ENCODE measurements at places on chromosomes 6 and 20.
A peak's percentile ranks its signal among the peaks of the same experiment; 100 is the strongest.

- DNase-seq = no peak
These were observed 154.1 kb downstream of the MTFR2 start for GRCh38 chr6:136095986-136096385.

DNA sequence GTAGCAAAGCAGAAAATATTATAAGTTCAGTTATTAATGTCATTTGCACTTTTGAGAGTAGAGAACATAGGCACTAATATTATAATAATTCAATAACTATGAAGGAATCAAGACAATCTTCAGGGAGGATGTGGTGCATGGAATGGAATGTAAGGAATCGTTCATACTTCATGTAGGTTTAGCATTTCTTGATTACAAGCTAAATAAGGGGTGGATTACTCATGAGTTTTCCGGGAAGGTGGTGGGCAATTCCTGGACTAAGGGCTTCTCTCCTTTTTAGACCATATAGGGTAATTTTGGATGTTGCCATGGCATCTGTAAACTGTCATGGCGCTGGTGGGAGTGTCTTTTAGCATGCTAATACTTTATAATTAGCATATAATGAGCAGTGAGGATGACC lies 9.1 kb upstream of the BTNL2 start:
- DNase-seq = no peak

- DNase-seq = no peak
These were observed 1.6 kb upstream of the SNX9 start for GRCh38 chr6:157821342-157822033.

DNA sequence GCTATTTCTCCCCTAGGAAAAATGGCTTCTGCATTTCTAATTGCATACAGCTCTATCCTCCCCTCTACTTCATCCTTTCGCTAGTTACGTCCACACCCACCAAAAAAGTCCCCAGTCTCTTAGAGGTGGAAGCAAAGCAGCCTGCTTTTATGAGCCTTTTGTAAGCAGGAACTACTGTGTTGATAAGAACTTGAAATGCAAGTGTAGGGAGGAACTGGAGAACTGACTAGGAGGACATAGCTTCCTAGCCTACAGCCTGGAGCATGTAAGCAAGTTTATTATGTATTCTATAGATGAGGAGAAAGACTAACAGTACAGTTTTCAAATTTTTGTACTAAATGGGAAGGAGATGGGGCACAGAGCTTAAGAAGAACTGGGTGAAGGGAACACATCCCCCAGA lies 10.3 kb downstream of the ARHGAP18 start:
- DNase-seq = no peak

DNA sequence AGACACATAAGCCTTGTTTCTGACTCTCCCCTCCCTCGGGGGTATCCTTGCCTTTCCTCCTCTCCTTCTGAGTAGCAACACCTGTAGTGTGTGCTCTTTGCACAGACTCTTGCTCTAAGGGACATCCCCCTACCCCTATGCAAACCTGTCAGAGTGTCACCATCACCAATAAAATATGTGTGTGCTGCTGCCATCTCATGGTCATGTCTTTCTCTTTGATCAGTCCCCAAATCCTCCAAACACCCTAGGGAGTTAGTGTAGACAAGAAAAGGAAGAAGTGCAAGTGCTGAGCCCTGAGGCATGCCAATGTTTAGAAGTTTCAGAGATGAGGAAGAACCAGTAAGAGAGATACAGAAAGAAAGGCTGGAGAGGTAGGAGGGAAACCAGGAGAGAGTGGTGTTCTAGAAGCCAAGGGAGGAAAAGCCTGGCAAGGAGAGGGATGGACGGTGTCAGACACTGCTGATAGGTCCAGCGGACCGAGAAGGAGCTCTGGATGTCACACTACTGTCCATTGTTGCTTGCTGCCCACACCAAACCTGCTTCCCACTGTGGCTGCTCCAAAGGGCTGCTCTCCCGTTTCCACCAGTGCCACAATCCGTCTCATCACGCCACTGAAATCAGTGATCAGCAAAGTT lies 16.4 kb downstream of the TRMT6 start:
- no peak for DNase-seq

DNA sequence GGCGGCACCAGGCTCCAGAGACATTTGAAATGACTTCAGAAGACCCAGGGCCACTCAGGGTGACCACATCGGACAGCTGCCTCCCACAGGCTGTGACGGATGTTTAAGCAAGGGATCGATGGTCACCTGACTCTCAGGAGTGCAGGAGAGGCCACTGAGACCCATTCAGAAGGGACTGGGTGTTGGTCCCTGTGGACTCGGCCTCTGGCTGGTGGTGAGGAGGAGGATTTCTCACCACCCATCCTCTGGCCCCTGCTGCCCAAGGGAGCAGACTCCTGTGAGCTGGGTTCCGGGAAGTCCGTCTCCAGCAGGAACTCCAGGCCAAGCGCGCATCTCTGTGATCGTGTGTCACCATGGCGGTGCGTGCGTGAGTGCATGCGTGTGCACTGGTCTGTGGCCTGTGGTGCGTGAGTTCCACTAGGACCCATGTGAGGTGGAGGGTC lies 25.5 kb downstream of the NPEPL1 start:
- DNase-seq = no peak

DNA sequence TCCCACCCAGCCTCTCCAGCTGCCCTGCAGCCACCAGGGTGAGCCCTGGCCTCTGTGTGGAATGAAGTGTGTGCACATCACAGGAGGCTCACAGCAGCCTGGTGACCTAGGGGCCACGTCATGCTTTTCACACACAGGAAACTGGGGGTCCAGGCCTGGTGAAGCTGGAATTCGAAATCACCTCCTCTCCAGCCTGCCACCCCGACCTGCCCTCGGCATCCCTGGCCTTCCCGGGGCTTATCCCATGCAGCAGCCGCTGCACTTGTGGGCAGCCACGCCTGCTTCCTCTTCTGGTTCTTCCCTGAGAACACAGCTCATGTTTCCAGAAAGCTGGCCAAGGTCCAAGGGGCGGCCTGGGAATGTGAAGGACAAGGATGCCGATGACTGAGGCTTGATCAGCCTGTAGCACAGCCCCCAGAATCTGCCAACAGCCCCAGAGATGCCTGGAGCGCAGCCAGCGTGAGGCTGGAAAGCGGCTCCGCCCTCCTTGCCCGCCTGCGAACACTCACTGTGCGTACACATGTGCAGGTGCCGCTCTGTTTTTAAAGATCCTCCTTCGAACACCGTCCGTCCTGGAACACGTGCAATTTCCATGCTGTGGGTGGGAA lies 4.2 kb upstream of the NTSR1 start:
- no peak for DNase-seq

GRCh38 chr20:51444922-51445438 lies 97.5 kb downstream of the NFATC2 start:
- DNase-seq = no peak

- no peak for DNase-seq
These were observed 109.6 kb downstream of the CARMIL1 start for GRCh38 chr6:25388776-25389175.

GRCh38 chr6:8825726-8826125 lies 390.4 kb upstream of the SLC35B3 start:
- no peak for DNase-seq

- DNase-seq = no peak
These were observed 120.8 kb upstream of the RAB32 start for GRCh38 chr6:146422789-146423375.

DNA sequence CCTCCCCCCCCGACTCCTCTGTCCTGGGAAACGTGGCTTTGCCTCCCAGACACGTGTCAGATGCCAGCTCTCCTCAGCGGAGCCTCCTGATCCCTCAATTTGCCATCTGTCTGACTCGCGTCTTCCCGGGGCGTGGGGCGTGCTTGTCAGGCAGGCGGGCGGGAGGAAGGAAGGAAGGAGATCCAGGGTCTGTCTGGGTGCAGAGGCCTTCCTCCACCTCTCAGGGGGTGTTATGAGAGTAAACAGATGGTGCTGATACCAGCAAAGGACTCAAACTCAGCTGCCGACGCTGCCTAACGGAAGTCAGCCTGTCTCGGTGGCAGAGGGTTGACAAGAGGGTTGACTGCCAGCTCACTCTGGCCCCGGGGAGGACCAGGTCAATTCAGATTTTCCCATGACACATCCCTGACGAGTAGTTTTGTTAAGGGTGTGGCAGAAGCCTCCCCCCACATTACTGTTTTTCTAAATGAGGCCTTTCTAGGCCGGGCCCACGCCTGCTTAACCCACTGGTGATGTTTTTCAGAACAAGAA lies 17.0 kb downstream of the UQCC2 start:
- DNase-seq = no peak

DNA sequence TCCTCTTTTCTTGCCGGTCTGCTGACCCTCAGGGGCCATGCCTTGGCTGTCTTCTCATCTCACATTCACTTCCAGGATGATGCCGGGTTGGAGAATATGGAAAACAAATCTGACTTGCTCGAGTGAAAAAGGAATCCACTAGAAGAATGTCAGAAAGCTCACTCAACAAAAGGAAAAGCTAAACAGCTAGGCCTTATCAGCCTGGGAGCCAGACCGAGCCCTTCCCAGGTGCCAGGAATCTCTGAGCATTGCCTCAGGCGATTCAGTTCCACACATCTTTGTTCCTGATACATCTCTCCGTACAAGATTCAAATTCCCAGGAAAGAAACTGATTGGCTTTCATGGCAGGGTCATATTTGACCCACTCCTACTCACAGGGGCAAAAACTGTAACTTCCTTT lies 9.2 kb upstream of the OSER1 start:
- DNase-seq = no peak

DNA sequence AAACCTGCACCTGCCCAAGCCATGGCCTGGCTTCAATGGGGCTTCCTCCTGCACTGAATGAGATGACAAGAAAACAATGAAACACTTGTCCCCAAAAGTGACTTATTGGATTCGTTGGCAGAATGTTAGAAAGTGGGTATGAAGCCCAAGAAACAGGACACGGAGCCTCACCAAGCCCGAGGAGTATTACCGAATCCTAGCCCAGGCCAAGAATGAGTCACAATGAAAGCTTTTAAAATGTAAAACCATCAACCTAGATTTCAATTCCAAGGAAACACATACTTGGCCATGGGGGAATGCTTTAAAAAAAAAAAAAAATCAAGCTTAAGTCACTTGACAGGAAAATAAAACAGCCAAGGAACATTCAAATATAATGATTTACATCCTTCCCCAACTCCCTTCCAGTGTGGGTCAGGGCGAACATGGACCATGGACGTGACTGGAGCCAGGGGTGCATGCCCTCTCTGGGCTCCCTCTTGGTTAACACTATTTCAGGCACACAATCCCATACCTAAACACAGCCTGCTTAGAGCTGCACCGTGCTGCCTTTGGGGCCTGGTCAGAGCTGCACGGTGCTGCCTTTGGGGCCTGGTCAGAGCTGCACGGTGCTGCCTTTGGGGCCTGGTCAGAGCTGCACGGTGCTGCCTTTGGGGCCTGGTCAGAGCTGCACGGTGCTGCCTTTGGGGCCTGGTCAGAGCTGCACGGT lies 3.1 kb upstream of the STX16 start:
- DNase-seq = no peak

DNA sequence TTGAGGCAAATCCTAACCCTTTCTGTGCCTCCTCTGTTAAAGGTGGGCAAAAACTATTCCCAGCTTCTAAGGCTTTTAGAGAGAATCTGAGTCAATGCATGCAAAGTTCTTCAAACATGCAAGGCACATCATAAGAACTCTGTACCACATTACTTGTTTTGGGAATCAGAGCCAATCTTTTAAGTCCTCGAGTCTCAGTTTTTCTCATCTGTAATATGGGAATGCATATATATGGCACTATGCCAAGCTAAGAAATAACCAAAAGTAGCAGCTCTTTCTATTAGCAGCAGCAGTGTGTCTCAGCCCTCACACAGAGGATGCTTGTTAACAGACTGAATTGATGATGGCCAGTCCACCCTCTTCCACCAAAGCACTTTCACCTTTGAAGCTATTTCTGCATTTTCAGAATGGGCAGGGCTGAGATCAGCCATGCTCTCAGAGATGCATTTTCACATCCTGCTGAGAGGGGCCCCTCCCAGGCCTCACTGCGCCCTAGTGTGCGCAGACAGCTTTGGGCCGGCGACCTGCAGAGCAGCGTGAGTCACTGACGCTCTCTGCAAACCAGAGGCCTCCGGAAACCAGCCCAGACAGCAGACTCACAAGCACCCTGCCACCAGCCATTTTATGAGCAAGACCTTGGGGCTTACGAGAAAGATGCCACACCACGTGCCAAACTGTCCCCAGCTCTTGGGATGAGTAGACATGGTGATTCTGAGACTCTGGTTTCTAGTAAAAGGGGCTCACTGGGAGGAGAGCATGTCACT lies 138.0 kb downstream of the NFATC2 start:
- DNase-seq = peak; percentile 53

DNA sequence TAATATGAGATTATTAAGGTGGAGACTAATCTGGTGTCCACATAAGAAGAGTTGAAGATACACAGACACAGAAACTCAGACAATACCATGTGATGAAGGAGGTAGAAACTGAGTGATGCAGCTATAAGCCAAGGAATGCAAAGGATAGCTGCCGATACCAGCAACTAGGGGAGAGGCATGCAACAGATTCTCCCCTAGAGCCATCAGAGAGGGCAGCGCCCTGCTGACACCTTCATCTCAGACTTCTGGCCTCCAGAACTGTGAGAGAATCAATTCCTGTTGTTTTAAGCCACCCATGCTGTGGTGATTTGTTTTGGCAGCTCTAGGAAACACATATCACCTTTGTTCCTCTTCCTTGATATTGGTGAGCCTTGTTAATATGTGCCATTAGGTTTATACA lies 41.5 kb downstream of the STXBP5 start:
- no peak for DNase-seq

DNA sequence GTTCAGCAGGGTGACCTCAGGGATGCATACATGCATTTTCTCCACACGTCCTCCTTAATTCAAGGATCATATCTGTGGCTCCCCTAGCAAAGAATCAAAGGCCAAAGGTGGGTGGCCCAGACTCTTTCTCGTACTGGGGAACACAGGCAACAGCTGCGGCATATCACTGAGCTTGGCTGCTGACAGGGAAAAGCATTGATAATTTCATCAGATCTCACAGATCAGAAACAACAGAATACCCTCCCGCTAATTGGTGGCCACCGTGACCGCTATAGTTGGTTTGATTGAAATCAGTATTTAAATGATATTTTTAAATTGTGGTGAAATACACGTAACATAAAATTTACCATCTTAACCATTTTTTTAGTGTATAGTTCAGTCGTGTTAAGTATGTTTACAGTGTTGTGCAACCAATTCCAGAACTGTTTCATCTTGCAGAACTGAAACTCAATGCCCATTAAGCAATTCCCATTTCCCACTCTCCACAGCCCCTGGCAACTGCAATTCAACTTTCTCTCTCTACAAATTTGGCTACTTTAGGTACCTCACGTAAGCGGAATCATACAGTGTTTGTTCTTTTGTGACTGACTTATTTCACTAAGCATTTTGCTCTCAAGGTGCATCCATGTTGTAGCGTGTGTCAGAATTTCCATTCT lies 74.7 kb upstream of the TMEM170B start:
- DNase-seq = no peak
